ENCODE measurements at places on chromosomes 2 and 18.

- DNase-seq, result no peak
Observed at GRCh38 chr2:150963336-150963735, 298.3 kb downstream of the RBM43 start.

- no peak for DNase-seq
Observed at GRCh38 chr2:149040451-149040850, 2.0 kb downstream of the LYPD6B start.

DNA sequence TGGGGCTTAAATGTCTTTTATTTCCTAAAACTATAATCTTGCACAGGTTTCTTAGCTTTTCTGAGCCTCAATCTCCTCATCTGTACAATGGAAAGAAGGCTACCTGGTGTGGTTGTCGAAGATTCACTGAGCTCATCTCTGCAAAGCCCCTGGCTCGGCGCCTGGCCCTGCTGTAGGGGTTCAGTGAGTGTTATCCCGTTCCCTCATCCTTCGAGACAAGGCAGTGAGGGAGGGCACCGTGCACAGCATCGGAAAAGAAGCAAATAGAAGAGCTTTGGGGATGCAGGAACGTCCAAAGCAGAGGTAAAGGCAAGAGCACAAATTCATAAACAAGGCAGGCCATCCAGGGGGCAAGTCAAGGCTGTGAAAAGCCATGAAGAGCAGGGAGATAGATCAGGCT lies 41.2 kb upstream of the ATG16L1 start:
- no peak for DNase-seq

GRCh38 chr2:238130696-238131628 lies 7.5 kb upstream of the KLHL30 start:
- no peak for DNase-seq

- DNase-seq, result no peak
Observed at GRCh38 chr18:76662626-76663025, 159.7 kb upstream of the ZNF236 start.

- DNase-seq, result no peak
Observed at GRCh38 chr2:105866216-105867185, 121.8 kb downstream of the NCK2 start.

DNA sequence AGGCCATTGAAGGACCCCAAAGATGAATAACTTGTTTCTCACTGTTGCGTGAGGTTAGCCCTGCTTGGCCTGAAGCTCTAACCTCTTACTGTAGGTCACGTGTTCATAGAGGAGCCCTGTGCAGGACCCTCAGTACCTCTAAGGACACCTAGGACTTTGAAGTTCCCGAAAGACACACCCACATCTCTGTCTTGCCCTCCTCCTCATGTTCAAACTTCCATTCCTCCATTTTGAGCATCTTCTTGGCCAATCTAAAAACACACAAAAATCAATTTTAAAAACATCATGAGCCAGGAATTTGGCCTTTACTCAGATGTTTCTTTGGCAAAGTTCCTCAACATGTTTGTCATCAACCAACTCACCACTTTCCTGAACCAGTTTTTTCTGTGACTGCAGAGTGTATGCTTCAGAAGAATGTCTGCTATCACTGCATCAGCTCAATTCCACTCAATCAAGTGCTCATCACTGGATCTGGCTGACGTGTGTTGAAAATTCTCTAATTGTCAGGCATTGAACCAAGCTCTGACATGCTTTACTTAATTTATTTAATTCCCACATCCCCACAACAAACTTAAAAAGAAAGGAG lies 101.6 kb downstream of the AP1S3 start:
- DNase-seq, result no peak

GRCh38 chr18:44625386-44625785 lies 55.3 kb upstream of the SETBP1 start:
- DNase-seq, result no peak

DNA sequence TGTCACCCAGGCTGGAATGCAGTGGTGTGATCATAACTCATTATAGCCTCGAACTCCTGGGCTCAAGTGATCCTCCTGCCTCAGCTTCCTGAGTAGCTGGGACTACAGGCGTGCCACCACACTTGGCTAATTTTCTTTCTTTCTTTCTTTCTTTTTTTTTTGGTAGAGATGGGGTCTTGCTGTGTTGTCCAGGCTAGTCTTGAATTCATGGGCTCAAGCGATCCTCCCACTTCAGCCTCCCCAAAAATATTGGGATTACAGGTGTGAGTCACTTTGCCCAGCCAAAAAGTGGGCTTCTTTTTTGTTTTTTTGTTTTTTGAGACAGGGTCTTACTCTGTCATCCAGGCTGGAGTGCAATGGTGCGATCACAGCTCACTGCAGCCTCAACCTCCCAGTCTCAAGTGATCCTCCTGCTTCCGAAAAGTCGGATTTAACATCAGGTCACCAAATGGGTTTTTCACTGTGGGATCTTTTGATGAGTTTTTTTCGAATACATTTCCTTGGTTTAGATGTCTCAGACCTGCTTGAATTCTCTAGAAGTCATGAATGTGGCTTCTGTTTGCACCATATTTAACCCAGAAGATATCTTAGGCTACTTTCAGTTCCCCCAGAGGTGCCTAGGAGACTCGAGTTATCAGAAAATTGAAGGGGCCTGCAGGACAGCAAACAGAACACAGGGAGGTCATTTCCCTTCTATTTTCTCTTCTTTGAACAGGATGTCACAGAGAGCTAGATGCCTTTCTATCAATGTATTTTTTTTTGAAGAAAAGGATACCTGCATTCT lies 8.9 kb downstream of the RAB31 start:
- no peak for DNase-seq

- no peak for DNase-seq
Observed at GRCh38 chr2:76188334-76189008, 477.8 kb upstream of the GCFC2 start.

GRCh38 chr18:61368001-61368400 lies 34.8 kb downstream of the CDH20 start:
- no peak for DNase-seq

All from stimulated activated CD8-positive, alpha-beta memory T cell treated with anti-CD3 and anti-CD28 coated beads, Interleukin-15, amount 100 ng/mL, for 4 hours (primary cell).